Tibial nerve (tissue), 4 donors: ENCODE measurements at places on chromosomes 3 and 15. TPM values are rescaled to one million over a fixed set of nuclear protein-coding genes. Genes with fewer than 3 reads are reported as not detected.
A peak's percentile ranks its signal among the peaks of the same experiment; 100 is the strongest.

DNA sequence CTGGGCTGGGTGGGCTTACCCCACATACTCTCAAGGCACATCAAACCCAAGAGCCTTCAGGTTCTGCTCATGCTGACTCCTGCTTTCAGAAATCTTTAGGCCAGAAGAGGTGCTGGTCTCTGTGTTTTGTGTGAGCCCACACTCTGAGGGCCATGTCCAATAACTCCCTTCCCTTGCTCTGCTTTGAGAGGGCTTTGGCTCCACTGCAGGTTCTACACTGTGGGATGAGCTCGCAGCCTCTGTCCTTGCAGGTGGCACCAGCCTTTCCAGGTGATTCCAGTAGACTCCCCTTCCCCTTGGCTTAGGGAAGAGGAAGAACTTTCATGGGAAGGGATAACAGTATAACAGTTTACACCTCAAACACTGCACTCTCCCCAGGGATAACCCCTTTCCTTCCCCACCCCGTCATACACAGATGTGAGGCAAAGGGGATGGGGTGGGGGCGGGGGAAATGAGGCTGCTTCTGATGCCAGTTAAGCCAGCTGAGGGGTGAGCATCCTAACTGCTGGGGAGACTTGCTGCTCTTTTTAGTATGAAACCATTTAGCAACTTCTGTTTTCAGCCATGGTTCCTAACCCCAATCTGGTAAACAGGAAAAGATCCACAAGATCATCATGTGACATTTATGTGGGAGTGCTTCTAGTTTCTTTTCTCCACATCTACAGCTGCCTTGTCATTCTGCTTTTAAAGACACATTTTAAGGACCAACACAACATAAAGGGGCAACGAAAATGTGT lies 262.4 kb downstream of the SLC9A9 start:
- DNase-seq = no peak
- H3K4me3 ChIP-seq = no peak overlapping the region
- H3K36me3 ChIP-seq = no peaks in the 10 kb centered on the region

DNA sequence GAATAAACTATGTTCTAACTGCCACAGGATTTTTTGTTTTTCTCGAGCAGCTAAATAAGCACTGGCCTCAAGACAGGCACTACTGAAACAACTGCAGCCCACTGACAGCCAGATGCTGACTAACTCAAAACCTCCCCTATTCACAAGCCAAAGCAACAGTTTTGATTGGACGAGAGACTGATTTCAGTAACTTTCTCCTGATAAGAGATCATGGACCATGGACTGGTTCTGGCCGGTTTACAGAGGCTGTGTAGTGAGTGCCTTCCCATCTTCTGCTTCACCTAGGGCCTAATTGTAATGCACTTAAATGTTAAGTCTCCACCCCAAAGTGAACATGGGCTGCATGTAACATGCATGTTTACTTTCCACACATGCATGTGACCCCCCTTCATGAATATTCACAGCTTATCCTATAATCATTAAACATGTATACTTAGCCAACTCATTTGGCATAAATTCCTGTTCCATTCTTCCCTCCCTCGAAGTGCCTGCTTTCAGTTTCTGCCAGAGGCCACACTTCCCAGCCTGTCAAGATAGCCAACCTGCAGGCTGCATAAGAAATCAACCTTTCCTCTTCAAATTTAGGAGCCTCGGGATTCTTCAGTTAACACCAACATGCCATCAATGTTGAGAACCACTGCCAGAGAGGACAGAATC lies 108.2 kb downstream of the ULK4 start:
- DNase-seq = no peak
- H3K27ac ChIP-seq = no peak overlapping the region
- H3K27me3 ChIP-seq = no peaks in the 10 kb centered on the region
- no peaks in the 10 kb centered on the region for H3K4me1 ChIP-seq
- no peaks in the 10 kb centered on the region for H3K36me3 ChIP-seq
- H3K4me3 ChIP-seq = no peak overlapping the region

DNA sequence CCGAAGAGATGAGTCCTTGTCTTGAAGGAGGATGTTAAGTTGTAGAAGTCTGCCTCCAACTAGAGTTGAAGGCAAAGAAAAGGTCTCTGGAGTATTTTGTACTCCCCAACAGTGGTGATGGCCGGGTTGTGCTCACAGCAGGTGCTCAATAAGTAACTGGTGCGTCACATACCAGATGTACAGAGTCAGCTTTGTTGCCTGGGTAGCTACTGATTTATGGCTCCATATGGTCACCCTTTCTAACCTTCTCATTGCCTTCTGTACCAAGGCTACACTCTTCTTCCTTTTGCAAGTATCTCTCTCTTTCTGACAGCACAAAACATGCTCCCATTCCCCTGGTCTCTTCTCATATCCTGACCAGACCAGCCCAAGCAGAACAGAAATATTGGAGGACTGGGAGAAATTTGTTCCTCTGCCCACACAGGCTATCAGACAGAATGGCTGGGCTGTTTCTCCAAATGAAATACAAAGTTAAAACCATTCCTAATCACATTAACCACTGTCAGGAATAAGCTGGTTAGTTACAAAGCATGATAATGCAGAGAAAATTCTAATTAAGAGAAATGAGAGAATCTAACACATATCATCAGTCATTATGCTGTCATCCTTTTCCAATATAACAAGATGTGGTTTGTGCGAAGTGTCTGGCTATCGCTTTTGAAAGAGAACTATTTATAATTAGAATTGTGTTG lies 150.1 kb upstream of the LRRN1 start:
- H3K4me3 ChIP-seq = no peak overlapping the region
- H3K27ac ChIP-seq = no peak overlapping the region
- DNase-seq = no peak
- no peaks in the 10 kb centered on the region for H3K27me3 ChIP-seq

DNA sequence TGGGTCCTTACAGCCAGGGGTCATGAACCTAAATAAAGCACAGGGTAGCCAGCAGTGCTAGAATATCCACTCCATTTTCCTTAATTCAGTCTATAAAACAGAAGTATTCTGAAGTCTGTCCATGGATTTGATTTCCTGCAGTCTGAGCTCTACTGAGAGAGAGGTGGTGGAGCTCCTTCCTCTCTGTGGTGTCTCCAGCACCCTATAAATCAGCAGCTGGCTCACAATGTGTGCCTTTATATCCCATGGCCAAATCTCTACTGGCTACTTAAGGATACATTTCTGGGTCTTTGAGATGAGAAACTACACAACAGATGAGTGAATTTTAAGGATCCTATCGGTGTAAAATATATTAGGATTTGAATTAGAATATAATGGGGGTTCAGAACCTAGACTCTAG lies 339.9 kb upstream of the RBMS3 start:
- H3K36me3 ChIP-seq = no peaks in the 10 kb centered on the region
- H3K4me1 ChIP-seq = peaks cover 23% of the 10 kb centered on the region
- H3K27ac ChIP-seq = peak overlapping the region; percentile 53
- H3K4me3 ChIP-seq = no peak overlapping the region

DNA sequence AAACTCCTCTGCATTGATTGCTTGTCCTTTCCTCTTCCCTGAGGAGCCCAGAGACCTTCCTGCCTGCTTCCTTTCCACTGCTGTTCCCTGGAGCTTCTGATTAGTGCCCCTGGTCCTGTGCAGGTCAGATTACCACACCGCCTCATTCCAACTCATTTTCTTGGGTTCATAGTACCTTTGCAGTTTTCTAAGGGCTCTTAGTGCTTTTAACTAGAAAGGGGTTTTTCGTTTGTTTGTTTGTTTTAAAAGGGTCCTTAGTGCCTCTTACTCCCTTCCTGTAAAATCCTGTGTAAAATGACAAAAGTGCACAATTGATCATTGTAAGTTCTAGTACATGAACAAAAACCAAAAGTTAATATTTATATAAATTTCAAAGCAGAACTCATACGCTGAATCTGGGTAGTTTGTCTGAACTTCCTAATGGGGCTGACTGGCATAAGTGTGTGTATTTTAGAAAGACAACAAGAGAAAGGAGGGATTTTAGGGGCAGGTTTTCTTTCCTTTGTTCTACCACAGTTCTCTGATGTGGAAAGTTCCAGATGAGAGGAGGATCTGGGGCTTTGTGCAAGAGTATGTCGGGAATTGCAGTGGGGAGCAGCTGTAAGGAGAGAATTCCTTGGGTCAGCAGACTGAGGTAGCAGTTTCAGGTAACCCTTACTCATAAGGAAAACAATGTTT lies 30.6 kb downstream of the SNRK start:
- peaks cover 13% of the 10 kb centered on the region for H3K4me1 ChIP-seq
- H3K4me3 ChIP-seq = no peak overlapping the region
- H3K36me3 ChIP-seq = no peaks in the 10 kb centered on the region
- peak overlapping the region; percentile 35 for H3K27ac ChIP-seq
- no peaks in the 10 kb centered on the region for H3K27me3 ChIP-seq
- DNase-seq = no peak

- H3K36me3 ChIP-seq = no peaks in the 10 kb centered on the region
- H3K4me3 ChIP-seq = no peak overlapping the region
- no peak for DNase-seq
Measured at GRCh38 chr3:105904678-105905284, 36.0 kb upstream of the CBLB start.

DNA sequence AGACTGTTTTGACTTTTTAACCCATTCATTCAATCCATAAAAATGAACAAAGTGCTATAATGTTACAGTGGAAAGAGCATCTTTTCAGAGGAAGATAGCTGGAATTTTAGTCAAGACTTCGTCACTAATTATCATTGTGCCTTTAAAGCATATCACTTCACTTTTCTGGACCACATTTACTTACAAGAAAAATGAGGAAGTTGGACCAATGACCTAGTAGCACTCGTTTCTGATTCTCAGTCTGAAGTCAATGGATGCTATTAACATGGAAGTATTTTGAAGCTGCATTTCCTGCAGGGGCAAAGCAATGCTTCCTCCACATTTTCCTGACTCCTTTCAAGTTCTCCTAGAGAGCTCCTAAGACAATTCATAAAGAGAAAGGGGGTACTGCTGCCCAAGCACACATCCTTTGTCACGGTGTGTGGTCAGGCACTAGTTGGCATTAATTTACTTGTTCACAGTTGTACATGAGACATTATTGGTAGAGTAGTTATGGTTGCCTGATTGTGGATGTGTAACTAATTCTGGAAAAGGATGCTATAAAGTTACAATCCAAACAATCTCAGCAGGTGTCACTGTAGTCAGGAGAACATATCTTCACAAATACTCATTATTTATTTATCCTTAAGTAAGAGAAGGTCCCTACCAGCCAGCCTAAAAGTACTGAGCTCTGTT lies 1049.1 kb downstream of the FHIT start:
- no peaks in the 10 kb centered on the region for H3K27me3 ChIP-seq
- no peaks in the 10 kb centered on the region for H3K4me1 ChIP-seq
- H3K4me3 ChIP-seq = no peak overlapping the region
- no peak for DNase-seq
- H3K36me3 ChIP-seq = no peaks in the 10 kb centered on the region
- no peak overlapping the region for H3K27ac ChIP-seq

- no peak for DNase-seq
- H3K27me3 ChIP-seq = no peaks in the 10 kb centered on the region
- no peaks in the 10 kb centered on the region for H3K36me3 ChIP-seq
- H3K4me3 ChIP-seq = no peak overlapping the region
Measured at GRCh38 chr3:7263347-7264195, 402.7 kb downstream of the GRM7 start.

DNA sequence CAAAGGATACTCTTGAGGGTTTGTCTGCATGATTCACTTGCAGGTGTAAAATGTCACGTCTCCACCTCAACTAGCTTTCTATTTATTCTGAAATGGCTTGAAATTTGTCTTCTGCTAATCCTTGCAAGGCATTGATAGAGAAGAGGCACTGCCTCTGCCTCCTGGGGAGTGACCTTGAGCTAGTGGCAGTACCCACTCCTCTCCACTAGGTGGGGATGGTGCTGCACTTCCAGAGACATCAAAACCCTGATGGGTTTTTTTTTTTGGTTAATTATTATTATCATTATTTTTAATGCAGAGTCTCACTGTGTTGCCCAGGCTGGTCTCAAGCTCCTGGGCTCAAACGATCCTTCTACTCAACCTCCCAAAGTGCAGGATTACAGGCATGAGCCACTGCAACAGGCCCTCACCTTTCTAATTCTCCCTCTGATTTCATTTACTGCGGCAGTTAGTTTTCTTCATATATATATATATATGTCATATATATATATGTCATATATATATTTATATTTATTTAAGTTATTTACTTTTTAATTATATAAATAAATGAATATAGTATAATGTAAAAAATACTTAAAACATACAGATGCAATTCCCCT lies 117.6 kb upstream of the EIF1B start:
- no peaks in the 10 kb centered on the region for H3K4me1 ChIP-seq
- no peak overlapping the region for H3K4me3 ChIP-seq
- DNase-seq = peak; percentile 61

- DNase-seq = no peak
- H3K36me3 ChIP-seq = no peaks in the 10 kb centered on the region
- no peak overlapping the region for H3K4me3 ChIP-seq
- H3K4me1 ChIP-seq = no peaks in the 10 kb centered on the region
- no peaks in the 10 kb centered on the region for H3K27me3 ChIP-seq
- H3K27ac ChIP-seq = no peak overlapping the region
Measured at GRCh38 chr3:62404321-62404720, 31.0 kb upstream of the FEZF2 start.

DNA sequence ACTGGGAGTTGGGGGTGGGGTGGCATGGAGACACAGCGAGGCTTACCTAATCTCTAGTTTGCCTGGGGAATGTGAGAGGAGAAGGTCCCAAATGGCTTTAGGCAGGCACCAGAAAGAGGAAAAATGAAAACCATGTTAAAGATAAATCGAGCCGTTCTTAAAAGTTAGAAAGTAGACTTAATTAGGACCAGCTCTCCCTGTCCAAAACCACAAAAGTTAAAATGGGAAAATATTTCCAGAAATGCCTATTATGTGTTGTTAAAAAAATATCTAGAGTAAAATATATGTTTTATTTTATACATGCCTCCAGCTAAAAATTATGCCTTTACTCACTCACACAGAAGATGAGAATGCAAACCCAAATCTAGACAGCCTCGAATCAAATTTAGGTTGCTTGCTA lies 50.1 kb downstream of the LRTM1 start:
- DNase-seq = no peak
- no peaks in the 10 kb centered on the region for H3K36me3 ChIP-seq
- no peaks in the 10 kb centered on the region for H3K4me1 ChIP-seq
- H3K27ac ChIP-seq = no peak overlapping the region

DNA sequence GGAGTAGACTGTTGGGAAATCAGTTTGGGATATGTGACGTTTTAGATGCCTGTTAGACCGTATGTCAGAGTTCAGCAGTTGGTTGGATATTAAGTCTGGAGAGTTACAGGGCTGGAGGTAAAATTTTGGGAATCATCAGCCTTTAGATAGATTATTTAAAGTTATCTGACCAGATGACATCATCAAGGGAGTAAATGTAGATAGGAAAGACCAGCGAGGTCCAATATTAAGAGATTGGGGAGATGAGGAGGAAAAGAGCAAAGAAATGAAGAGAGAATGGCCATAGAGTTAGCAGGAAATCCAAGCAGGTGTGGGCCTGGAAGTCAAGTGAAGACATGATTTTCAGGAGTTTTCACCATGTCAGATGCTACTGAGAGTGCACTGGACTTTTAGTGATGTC lies 3.1 kb downstream of the NDUFB4 start:
- no peaks in the 10 kb centered on the region for H3K4me1 ChIP-seq
- no peak overlapping the region for H3K4me3 ChIP-seq
- H3K36me3 ChIP-seq = peaks cover 49% of the 10 kb centered on the region

GRCh38 chr3:160945336-160945735 lies 159.8 kb downstream of the B3GALNT1 start:
- no peaks in the 10 kb centered on the region for H3K36me3 ChIP-seq
- peaks cover 6% of the 10 kb centered on the region for H3K4me1 ChIP-seq
- H3K27me3 ChIP-seq = no peaks in the 10 kb centered on the region
- DNase-seq = no peak

DOCK3 gene
- 5.9 TPM for total RNA-seq

IP6K1 gene
- 55.7 TPM for total RNA-seq

GOLGA8S gene
- 0.63 TPM for total RNA-seq

CFAP100 gene
- total RNA-seq = not detected

DGKG gene
- 2.2 TPM for total RNA-seq

GPR62 gene
- total RNA-seq = 0.87 TPM

CCRL2 gene
- 2.4 TPM for total RNA-seq

PARP15 gene
- 2.4 TPM for total RNA-seq
